ENCODE measurements at places on chromosomes 7 and 10.

DNA sequence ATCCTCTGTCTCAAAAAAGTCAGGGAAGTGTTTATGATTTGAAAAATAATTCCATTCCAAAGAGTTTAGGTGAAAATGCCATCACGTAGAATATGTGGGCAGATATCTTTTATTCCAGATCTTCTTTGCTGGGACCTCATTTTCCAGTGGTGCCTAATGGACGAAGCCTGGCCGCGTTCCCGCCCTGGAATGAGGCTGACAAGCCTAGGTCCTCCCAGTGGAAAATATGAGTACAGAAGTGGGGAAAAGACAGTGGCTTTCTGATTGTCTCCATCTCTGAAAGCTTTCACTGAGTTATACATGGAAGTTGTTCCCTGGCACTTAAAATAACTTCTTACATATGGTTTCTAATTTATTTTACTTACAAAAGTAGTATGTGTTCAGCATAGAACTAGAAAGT lies 139.4 kb downstream of the TACC2 start:
- no peak for DNase-seq

- DNase-seq: no peak
These were observed 2.9 kb downstream of the AKR1D1 start for GRCh38 chr7:138079137-138079536.

DNA sequence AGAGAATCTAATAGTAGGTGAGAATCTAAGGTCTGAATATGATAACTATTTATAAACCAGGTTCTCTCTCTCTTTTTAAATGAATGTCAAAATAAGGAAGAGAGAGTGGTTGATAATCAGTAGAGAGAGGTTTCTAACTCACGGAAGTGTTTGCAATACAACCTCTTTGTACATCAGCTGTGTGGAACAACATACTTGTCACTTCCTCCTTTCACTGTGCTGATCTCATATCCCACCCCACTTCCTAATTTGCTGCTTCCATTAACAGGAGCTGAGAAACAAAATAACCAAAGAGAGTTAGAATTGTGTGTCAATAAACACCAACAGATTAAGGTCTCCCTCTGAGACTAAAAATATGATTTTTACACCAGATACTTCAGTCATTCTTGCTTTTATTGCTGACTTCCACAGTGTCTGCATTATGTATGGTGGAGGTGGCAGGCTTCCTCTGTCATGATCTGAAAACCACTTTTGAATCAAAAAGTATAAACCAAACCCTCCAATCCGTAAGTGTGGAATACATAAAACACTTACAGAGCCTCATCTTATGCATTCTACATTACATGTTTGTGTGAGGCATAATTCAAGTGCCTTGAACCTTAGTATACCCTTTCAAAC lies 25.0 kb downstream of the CACUL1 start:
- DNase-seq: no peak

- peak; percentile 6 for DNase-seq
These were observed 29.6 kb downstream of the FGFBP3 start for GRCh38 chr10:91879515-91880170.

DNA sequence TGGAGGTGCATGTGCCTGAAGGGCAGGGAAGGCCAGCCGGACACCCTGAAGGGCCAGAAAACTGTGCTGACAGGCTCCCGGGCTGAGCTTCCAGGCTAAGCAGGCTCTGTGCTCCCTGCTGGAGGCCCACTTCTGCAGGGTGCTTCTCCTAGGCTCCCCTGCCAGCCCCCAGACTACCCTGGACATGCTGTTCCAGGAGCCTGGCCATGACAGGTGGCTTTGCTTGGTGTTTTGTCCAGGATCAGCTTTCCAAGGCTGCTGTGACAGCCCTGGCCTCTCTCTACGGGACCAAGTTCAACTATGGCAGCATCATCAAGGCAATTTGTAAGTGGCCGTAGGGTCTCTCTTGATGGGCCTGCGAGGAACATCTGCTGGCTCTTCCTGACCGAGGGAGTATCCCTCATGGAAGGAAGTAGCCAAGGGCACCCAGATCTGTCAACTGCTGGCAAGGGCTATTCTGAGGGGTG lies 5.3 kb downstream of the CPA1 start:
- DNase-seq: no peak

DNA sequence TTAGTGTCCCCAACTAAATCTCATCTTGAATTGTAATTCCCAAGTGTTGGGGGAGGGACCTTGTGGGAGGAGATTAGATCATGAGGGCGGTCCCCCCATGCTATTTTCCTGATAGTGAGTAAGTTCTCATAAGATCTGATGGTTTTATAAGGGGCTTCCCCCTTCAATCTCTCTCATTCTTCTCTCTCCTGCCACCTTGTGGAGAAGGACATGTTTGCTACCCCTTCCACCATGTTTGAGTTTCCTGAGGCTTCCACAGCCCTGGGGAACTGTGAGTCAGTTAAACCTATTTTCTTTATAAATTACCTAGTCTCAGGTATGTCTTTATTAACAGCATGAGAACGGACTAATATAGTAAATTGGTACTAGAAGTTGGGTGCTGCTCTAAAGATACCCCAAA lies 365.6 kb downstream of the ANKRD7 start:
- no peak for DNase-seq

- no peak for DNase-seq
These were observed 9.9 kb downstream of the TASOR2 start for GRCh38 chr10:5694573-5694972.
